Activated T-helper 1 cell treated with anti-CD3 and anti-CD28 coated beads, Interleukin-12 subunit alpha, Interleukin-12 subunit beta, Interleukin-2, Interleukin-4 antibody, amounts not matched to agents 30 ng/mL and 10 ng/mL and 1 ng/mL, durations not matched to agents 14 hours and 24 hours and 36 hours (primary cell): ENCODE measurements at places on chromosomes 7 and 10. TPM values are rescaled to one million over a fixed set of nuclear protein-coding genes. Genes with fewer than 3 reads are reported as not detected.

NEBL gene
- total RNA-seq, result 0.18 and 0.22 TPM in 2 replicates

GBX1 gene
- not detected in 2 replicates for total RNA-seq

DNA sequence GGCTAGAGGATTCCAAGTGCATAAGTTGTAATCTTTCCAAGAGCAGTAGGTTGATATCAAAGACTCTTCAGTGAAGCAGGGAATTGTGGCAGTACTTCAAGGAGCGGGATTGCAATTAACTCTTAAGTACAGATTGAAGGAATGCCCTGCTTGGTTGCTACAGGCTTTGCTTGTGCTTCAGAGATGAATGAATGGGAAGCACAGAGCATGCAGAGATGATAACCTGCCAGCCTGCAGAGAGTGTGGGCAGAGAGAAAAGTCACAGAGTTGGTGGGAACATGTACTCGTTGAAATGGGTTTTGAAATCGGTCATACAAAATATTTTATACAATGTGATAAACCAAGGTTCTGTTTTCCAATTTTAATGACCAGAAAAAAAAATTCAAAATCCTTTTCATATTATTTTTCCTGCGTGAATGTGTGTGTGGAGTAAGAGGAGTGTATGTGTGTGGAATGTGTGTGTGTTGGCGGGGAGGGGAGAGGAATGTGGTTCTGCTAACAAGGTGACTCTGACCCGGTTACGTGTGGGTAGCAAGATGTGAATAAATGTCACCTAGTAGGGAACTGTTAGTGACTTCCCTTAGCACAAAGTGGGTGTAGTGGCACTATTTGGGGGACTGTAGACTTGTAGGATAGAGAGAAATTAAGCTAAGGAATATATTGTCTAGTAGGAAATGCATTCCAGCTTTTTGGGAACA is 697.8 kb downstream of the GATA3 start:
- no peaks in the 10 kb centered on the region for H3K27me3 ChIP-seq
- no peak for DNase-seq
- H3K36me3 ChIP-seq, result no peaks in the 10 kb centered on the region
- H3K4me3 ChIP-seq, result no peak overlapping the region
- no peak overlapping the region for H3K27ac ChIP-seq

GRCh38 chr7:88492153-88492552 is 185.5 kb upstream of the STEAP4 start:
- no peak overlapping the region for H3K27ac ChIP-seq
- no peaks in the 10 kb centered on the region for H3K27me3 ChIP-seq
- no peak overlapping the region for H3K4me3 ChIP-seq
- no peaks in the 10 kb centered on the region for H3K36me3 ChIP-seq

DNA sequence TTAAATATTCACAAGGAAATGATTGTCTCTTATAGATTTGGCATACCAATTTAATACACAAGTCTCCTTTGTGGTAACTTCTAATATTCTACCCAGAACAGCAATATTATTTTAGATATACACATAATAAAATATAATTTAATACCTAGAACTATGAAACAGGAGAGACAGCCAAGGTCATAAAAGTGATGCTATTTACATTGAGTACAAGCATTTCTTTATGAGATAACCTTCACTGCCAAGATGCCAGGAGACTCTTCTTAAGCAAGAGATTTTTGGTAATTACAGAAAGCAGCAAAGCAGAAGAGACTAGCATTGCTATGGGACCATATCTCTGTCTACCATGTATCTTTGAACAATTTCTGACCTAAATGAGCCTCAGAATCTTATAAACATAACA is 764.6 kb upstream of the GHITM start:
- no peak overlapping the region for H3K27ac ChIP-seq
- no peak overlapping the region for H3K4me3 ChIP-seq
- no peak for DNase-seq
